ENCODE measurements at places on chromosomes 6 and 20.

DNA sequence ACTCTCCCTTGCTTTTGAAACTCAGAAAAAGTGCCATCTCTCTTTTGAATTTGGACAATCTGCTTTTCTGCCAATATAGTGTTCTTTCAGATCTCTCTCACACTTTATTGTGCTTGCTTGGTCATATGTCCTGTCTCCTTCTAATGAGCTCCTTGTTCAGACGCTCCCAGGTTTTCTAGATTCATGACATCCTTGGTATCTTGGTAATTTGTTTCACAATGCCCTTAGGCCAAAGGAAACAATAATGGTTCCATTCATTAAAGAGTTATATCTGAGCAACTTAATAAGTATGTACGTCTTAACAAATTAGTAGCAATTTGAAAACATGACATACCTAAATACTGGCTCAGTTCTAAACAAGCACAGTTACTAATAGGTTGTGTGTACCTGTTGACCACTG lies 293.4 kb upstream of the SPTLC3 start:
- DNase-seq = no peak

DNA sequence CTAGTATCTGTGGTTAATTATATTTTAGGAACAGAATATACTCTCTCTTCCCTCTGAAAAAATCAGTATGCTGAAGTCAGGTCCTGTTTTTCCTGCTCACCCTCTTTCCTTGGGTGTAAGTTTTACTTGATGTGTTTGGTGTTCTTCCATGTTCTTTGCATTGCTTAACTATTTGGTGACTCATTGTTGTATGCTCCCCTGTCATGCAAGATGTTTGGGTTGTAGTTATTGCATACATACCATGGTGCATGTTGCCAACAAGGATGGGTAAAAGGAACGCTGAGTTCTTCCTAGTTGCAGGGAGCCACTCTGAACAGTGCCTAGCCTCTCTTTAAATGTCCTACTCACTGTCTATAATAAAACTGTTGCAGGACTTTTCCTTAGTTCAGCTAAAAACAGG lies 207.9 kb upstream of the LAMP5 start:
- no peak for DNase-seq

DNA sequence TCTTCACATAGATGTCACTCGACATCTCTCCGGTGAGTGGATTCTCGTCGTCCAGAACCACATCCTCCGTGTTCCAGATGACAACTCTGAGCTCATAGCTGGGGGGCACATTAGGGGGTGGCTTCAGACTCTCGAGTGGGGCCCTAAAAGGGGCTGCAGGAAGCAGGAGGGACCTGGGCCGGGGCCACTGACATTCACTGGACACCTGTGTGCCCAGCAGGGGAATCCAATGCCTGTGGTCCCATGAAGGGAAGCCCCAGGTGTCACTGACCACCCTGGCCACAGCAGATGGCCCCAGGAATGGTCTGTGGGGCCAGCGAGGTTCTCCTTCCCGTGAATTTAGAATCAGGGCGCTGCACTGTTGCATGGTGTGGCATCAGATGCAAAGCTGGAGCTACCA lies 18.7 kb downstream of the ERGIC3 start:
- DNase-seq = no peak

DNA sequence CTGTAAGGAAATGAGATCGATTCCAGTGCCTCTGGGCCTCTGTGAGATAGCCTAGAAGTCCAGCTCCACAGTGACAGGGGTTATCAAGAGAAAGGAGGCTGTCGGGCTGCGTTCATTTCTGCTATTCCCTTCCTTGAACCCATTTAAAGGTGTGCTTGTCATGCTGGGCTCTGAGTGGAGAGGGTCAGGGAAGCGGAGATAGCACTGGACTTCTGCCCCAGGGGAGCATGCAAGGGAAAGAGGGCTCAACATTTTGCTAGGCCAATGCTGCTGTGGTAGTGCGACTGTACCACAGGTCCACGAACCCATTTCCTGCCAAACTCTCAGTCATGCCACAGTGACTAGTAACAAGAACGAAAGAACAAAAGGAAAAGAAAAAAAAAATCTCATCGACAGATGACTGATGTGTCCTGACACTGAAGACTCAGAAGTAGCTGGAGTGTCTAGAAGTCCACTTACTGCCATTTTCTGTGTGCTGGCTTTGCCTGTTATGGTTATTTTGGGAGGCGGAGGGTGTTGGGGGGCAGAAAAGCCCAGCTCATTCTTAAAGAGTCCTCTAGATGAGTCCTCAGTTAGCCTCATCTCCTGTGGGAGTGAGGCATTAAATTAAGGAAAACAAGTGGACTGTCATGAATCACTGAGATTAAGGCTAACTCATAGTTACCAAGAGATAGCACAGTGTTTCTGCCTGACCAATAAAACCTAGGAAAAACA lies 8.1 kb downstream of the NEDD9 start:
- no peak for DNase-seq

GRCh38 chr6:148689168-148689567 lies 57.7 kb upstream of the UST start:
- DNase-seq = no peak

- DNase-seq = no peak
Observed at GRCh38 chr6:33320315-33321181, 3.0 kb upstream of the ZBTB22 start.

DNA sequence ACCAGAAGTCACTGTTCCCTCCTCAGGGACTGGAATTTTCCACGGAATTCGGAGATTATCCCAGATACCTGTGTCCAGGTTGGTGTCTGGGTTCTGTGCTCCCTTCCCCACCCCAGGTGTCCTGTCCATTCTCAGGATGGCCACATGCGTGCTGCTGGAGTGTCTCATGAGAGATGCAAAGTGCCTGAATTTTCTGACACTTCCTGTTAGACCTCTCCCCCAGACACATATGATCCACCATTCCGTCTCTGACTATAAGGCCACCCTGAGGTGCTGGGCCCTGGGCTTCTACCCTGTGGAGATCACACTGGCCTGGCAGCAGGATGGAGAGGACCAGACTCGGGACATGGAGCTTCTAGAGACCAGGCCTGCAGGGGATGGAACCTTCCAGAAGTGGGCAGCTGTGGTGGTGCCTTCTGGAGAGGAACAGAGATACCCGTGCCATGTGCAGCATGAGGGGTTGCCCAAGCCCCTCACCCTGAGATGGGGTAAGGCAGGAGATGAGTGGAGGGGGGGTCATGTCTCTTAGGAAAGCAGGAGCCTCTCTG lies 14.4 kb upstream of the HLA-A start:
- no peak for DNase-seq

- no peak for DNase-seq
Observed at GRCh38 chr20:12947691-12948090, 61.1 kb upstream of the SPTLC3 start.

GRCh38 chr6:154432533-154433476 lies 76.2 kb upstream of the IPCEF1 start:
- DNase-seq = no peak

DNA sequence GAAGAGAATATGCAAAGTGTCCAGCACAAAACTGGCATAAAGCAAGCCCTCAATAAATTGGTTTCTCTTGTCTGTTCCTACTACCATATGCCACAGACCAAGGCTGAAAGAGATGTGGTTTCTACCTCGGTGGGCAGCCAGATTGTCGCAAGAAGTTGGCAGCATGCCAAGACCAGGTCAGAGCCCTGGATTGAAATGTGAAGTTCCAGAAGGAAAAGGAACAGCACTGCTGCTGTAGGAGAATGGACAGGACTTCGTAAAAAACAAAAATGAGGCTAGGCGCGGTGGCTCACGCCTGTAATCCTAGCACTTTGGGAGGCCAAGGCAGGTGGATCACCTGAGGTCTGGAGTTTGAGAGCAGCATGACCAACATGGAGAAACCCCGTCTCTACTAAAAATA lies 22.1 kb downstream of the MRPL14 start:
- no peak for DNase-seq

DNA sequence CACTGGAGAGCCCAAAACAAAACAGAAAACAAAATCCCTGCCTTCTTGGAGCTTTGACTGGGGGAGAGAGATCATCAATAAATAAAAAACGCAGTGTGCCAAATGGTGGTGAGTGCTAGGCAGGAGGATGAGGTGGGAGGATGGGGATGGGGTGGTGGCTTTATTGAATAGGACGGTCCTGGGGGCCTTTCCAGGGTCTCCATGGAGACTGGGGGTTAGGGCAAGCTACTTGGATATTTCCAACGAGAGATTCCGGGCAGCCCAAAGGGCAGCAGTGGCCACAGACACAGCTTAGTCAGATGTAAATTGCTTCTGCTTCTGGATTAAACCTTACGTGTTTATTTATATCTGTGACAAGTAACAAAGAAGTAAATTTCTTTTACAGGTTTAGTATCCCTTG lies 700.1 kb downstream of the QKI start:
- DNase-seq = no peak

GRCh38 chr6:5506597-5506996 lies 245.3 kb downstream of the FARS2 start:
- no peak for DNase-seq

DNA sequence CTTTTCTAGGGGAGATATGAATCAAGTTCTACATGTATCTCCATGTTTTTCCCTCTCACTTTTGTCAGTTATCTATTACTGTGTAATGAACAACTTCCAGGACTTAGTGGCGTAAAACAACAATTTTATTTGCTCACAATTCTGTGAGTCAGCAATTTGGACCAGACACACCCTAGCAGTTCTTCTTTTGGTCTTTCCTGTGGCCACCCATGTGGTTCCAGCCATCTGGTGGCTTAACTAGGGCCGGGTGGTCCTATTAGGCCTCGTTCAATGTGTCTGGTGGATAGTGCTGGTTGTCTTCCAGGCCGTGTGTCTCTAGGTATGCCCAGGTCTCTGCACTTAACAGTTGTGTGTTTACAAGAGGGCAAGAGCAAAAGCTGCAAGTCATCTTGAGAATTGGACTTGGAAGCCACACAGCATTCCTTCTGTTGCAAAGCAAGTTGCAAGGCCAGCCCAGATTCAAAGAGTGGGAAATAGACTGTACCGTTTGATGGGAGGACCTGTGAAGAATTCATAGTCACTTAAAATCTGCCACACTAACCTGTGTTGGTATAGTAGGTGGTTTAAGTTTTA lies 20.8 kb upstream of the SLC35D3 start:
- DNase-seq = no peak

DNA sequence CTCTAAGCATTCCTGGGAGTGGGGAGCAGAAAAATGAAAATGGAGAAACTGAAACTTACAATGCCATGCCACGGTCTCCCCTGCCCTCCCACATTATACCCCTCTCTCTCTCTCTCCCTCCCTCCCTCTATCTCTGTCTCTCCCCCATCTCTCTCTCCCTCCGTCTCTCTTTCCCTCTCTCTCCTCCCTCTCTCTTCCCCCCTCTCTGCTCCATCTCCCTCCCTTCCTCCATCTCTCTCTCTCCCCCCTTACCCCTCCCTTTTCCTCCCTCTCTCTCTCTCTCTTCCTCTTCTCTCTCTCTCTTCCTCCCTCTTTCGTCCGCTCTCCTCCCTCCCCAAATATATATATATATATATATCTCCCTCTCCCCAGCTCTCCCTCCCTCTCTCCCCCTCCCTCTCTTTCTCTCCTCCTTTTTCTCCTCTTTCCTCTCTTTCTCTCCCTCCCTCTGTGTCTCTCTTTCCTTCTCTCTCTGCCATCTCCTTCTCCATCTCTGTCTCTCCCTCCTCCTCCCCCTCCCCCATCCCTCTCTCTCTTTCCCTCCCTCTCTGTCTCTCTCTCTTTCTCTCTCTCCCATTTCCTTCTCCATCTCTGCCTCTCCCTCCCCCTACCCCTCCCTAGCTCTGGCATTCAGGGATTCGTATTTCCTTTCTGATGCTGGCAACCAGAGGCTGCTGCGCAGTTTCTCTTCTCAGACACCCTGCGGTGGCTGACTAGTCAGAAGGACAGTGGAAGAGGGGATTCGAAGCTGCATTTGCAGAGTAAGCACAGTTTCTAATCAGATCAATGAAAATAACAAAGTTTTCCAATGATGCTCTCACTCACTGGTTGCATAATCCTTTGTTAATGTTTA lies 13.9 kb upstream of the VAPB start:
- no peak for DNase-seq

DNA sequence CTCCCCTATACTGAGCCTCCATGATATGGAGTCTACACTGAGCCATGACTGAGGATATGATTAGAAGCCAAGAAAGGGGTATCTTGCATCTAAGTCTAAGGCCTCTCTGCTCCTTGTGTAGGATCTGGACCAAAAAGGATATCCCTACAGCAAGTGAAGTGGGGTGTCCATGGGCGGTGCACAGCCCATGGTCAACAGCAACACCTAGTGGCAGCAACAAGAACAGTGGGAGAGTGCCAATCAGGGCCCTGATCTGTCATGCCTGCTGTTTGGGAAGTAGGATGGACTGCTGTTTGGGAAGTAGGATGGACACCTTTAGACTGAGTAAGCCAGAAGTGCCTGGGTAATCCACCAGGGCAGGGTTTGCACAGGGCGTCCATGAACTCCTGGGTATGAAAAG lies 22.4 kb downstream of the PTGIS start:
- no peak for DNase-seq

- DNase-seq = no peak
Observed at GRCh38 chr6:9732056-9732455, 682.8 kb downstream of the TFAP2A start.

DNA sequence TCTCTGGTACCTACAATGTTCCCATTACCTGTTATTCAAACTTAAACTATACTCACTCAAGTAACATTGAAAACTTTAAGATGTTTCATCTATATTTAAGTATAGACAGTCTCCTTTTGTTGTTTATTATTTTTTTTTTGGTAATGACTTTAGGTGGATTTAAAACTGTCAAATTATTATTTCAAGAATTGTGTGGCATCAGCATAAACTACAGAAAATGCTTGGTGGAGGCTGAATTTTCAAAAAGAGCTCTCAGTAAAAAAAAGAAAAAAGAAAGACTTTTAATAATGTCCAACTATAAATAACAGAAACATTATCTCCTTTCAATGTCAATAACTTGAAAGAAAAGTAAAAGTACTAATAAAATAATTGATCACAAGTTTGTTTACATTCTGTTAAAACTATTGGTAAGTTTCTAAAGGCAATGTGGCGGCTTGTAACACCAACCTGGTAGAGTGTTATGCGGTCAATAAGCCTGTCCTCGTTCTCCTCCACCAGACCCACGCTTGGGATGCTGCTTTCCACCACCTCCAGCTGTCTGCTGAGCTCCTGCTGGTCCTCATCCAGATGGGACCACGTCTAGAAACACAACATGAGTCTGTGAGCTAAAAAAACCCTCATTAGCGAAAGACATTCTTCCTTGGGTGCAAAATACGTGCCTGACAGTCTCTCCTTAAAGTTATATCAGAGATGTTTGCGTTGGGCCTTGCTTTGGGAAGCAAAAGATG lies 400.6 kb downstream of the SYNE1 start:
- DNase-seq = no peak

- DNase-seq = no peak
Observed at GRCh38 chr20:46312945-46313861, 4.9 kb upstream of the CDH22 start.

Measured in osteocyte (in vitro differentiated cells).